MCF 10A (cell line): ENCODE measurements at places on chromosomes 3 and 15. TPM values are rescaled to one million over a fixed set of nuclear protein-coding genes. Genes with fewer than 3 reads are reported as not detected.

CCR3 gene
- not detected in 2 replicates for total RNA-seq

AMT gene
- 3.7 and 4.9 TPM in 2 replicates for total RNA-seq

LEKR1 gene
- 1.3 and 2.2 TPM in 2 replicates for total RNA-seq

DNA sequence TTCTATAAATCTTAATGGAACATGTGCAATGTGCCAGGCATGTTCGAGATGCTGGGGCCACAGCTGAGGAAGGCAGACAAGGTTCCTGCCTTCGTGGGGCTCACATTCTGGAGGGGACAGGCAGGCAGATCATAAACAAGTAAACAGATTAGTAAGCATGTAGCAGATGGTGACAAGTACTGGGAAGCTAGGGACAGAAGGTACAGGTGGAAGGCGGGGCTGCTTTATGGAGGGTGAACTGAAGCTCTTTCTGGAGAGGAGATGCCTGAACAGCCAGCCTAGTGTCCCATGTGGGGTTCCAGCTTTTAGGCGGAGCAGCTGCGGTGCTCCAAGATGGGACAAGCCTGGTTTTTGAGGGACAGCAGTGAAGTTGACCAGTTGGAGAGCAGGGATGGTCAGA, 74.7 kb upstream of the SNRK start:
- peaks cover 6% of the 10 kb centered on the region for H3K36me3 ChIP-seq
- no peak overlapping the region for H3K27ac ChIP-seq
- H3K27me3 ChIP-seq: no peaks in the 10 kb centered on the region
- DNase-seq: no peak
- H3K4me3 ChIP-seq: no peak overlapping the region

DNA sequence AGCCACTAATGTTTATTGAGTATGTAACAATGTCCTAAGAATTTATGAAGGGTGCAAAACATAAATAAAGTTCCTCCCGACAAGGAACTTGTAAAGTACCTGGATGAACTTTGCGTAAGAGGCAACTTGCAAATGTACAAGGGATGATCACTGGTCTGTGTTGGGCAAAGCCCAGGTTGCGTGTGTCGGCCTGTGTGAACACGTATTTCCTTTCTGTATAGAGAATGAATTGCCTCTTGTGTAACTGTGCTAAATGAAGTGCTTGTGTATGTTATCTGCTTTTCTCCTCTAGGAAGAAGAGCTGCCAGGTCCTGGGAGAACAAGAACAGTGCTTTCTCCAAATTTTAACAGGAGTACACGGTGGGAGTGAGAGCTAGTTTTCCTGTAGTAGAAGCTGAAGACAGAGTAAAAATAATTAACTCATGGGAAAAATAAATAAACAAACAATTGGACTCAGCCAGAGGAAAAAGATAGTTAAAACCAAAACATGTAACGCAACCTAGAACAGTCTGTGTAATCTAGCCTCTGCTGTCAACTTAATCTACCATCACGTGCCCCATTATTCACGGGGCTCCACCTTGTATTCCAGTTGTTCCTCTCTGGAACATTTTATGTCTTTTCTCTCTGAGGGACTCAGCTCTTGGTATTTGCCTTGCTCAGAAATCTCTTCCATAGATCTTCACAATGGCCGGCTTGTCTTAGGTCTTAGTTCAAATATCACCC, 83.7 kb upstream of the RASGRP1 start:
- no peaks in the 10 kb centered on the region for H3K27me3 ChIP-seq
- H3K4me3 ChIP-seq: no peak overlapping the region
- no peak overlapping the region for H3K27ac ChIP-seq
- no peaks in the 10 kb centered on the region for H3K36me3 ChIP-seq
- no peak for DNase-seq
- no peaks in the 10 kb centered on the region for H3K4me1 ChIP-seq

DNA sequence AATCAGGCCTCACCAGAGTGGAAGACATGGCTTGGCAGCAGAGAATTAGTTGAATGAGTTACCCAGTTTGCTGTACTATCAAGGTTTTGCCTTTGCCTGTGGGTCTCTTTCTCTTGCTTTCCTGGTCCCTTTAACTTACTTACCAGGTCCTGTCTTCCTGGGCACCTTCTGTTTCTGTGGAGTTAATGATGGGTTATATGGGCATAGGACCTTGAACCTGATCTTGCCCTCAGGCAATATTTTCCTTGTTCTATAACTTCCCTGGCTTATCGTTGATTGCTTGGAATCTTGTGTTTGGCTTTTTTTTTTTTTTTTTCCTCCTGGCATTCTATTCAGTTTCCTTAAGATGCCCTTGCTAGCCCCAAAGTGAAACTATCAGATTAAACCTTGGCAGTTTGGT, 106.8 kb downstream of the HHLA2 start:
- DNase-seq: no peak
- peaks cover 5% of the 10 kb centered on the region for H3K4me1 ChIP-seq
- no peaks in the 10 kb centered on the region for H3K36me3 ChIP-seq
- no peak overlapping the region for H3K4me3 ChIP-seq
- no peaks in the 10 kb centered on the region for H3K27me3 ChIP-seq
- no peak overlapping the region for H3K27ac ChIP-seq

- no peak overlapping the region for H3K4me3 ChIP-seq
- peaks cover 53% of the 10 kb centered on the region for H3K36me3 ChIP-seq
- DNase-seq: no peak
Observed at GRCh38 chr15:59646277-59646676, 11.0 kb downstream of the GTF2A2 start.

GRCh38 chr15:100517846-100518245, 10.9 kb downstream of the CERS3 start:
- no peak overlapping the region for H3K4me3 ChIP-seq
- peak overlapping the region; percentile 25 for H3K27ac ChIP-seq
- peaks cover 32% of the 10 kb centered on the region for H3K27me3 ChIP-seq
- H3K4me1 ChIP-seq: no peaks in the 10 kb centered on the region
- H3K36me3 ChIP-seq: peaks cover 5% of the 10 kb centered on the region
- no peak for DNase-seq

DNA sequence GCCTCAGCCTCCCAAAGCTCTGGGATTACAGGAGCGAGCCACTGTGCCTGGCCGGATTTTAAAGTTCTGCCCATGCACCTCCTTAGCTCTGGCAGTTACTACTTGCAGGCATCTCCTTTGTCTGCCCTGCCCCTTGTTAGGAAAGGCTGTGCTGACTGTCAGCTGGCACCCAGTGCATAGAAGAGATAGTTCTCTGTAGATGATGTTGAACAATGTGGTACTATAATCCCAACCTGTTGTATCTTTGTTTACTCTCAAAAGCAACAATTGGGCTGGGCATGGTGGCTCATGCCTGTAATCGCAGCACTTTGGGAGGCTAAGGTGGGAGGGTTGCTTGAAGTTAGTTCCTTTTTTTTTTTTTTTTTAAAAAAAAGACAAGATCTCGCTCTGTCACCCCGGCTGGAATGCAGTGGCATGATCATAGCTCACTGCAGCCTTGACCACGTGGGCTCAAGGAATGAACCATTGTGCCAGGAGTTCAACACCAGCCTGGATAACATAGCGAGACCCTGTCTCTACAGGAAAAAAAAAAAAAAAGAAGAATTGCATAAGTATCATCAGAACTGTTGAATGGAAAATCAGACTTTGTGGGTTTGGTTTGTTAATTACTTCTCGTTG, 30.6 kb downstream of the FLNB start:
- H3K4me1 ChIP-seq: peaks cover 63% of the 10 kb centered on the region
- no peaks in the 10 kb centered on the region for H3K27me3 ChIP-seq
- peak; percentile 56 for DNase-seq

- H3K27me3 ChIP-seq: no peaks in the 10 kb centered on the region
- H3K27ac ChIP-seq: no peak overlapping the region
- H3K4me3 ChIP-seq: no peak overlapping the region
- no peak for DNase-seq
- no peaks in the 10 kb centered on the region for H3K36me3 ChIP-seq
- peaks cover 10% of the 10 kb centered on the region for H3K4me1 ChIP-seq
Observed at GRCh38 chr15:30046430-30046829, 36.3 kb upstream of the GOLGA8J start.

GRCh38 chr3:31439890-31440750, 92.6 kb upstream of the STT3B start:
- no peaks in the 10 kb centered on the region for H3K36me3 ChIP-seq
- H3K4me3 ChIP-seq: no peak overlapping the region
- no peaks in the 10 kb centered on the region for H3K4me1 ChIP-seq
- no peak for DNase-seq
- H3K27me3 ChIP-seq: no peaks in the 10 kb centered on the region

DNA sequence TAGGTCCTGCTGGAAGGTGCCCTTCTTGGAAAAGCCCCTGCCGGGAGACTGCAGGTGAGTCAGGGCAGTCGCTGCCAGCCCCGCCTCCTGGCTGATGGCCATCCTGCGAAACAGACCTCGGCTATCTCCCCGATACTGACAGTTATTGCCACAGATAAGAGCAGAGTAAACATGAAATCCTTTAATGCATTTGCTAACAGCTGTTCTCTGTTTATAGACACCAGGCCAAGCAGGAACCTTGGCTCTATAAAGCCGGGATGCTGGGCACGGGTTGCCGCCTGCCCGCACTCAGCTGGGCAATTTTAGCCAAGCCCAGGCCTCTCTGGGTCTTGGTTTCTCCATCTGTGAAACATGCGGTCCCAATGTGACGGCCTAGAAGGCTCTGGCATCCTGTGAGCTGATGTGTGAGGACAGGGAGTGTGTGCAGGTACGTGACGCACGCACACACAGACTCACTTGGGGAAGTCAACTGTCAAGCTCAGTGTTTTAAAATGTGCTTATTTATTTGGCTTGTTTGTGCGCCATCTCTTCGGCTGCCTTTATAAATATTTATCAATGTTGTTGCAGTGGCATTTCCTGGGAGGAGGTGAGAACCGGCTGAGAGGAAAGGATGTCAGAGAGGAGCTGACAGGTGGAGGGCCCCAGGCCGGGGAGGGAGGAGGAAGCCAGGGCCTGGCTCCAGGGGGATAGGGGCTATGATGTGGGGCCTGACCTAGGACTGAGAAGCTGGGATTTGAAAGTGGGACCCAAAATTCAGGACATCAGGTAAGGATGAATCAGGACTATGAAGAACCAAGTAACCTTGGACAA, 50.8 kb upstream of the PRR23E start:
- peaks cover 3% of the 10 kb centered on the region for H3K27me3 ChIP-seq
- H3K36me3 ChIP-seq: no peaks in the 10 kb centered on the region
- no peak overlapping the region for H3K27ac ChIP-seq
- H3K4me1 ChIP-seq: peaks cover 12% of the 10 kb centered on the region

- H3K4me3 ChIP-seq: no peak overlapping the region
- no peak for DNase-seq
- H3K36me3 ChIP-seq: no peaks in the 10 kb centered on the region
- no peaks in the 10 kb centered on the region for H3K27me3 ChIP-seq
Observed at GRCh38 chr3:184042617-184043016, 10.2 kb upstream of the HTR3C start.

- H3K27me3 ChIP-seq: no peaks in the 10 kb centered on the region
- H3K4me1 ChIP-seq: peaks cover 20% of the 10 kb centered on the region
- H3K4me3 ChIP-seq: no peak overlapping the region
- no peak overlapping the region for H3K27ac ChIP-seq
Observed at GRCh38 chr3:171462224-171462623, 2.0 kb upstream of the TNIK start.
